Uterus (tissue), 4 donors: ENCODE measurements at places on chromosomes 5 and 9.

- H3K4me1 ChIP-seq, result no peaks in the 10 kb centered on the region
- H3K4me3 ChIP-seq, result no peak overlapping the region
- H3K27ac ChIP-seq, result no peak overlapping the region
- H3K36me3 ChIP-seq, result no peaks in the 10 kb centered on the region
Measured at GRCh38 chr5:87389296-87390034, 23.3 kb downstream of the CCNH start.

- no peak overlapping the region for H3K27ac ChIP-seq
- H3K36me3 ChIP-seq, result no peaks in the 10 kb centered on the region
- H3K27me3 ChIP-seq, result no peaks in the 10 kb centered on the region
- no peaks in the 10 kb centered on the region for H3K4me1 ChIP-seq
- H3K4me3 ChIP-seq, result no peak overlapping the region
Measured at GRCh38 chr9:121388140-121388905, 18.3 kb upstream of the STOM start.

DNA sequence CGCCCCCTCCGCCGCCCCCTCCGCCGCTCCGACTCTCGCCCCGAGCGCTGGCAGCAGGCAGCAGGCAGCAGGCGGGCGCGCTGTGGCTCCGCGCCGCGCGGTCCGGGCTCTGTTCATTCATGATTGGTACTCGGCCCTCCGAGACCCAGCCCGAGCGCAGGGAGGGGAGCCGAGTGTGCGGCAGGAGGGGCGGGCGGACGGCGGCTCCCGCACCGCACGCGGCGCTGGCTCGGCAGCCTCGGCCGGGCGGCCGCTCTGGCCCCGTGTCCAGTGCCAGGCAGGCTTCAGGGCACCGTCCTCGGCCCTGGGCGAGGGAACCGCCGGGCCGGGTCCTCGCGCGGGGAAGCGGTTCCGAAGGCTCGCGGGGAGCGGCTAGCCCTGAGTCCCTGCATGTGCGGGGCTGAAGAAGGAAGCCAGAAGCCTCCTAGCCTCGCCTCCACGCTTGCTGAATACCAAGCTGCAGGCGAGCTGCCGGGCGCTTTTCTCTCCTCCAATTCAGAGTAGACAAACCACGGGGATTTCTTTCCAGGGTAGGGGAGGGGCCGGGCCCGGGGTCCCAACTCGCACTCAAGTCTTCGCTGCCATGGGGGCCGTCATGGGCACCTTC lies at the start of gene KCNIP1:
Gene KCNIP1, plus strand, starts transcription at position 31 of the 607 bp plus-strand sequence.
- no peak for DNase-seq
- no peak within 1 kb of the TSS for H3K27ac ChIP-seq
- no peaks in the 10 kb centered on the region for H3K4me1 ChIP-seq
- no peak within 1 kb of the TSS for H3K4me3 ChIP-seq
- H3K36me3 ChIP-seq, result no peaks in the 10 kb centered on the region

DNA sequence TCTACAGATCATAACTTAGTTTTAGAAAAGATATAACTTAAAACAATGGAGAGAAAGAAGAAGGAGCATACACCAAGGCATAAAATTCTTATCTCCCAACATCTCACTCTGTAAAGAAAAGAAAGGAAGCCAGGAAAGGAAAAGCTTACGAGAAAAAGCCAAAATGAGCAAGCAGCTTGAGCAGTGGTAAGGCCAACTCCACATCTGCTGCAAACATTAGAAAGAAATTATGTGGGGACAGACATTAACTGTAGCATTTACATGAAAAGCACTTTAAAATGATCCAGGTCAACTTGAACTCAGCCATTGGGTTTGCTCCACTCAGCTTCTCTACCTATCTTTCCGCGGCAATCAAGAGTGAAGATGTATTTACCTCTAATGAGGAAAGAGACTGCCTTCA lies 176.9 kb downstream of the BNC2 start:
- DNase-seq, result no peak
- H3K36me3 ChIP-seq, result no peaks in the 10 kb centered on the region
- no peak overlapping the region for H3K27ac ChIP-seq
- no peaks in the 10 kb centered on the region for H3K4me1 ChIP-seq
- H3K4me3 ChIP-seq, result no peak overlapping the region

GRCh38 chr9:8027351-8027750 lies 227.8 kb upstream of the DMAC1 start:
- no peak overlapping the region for H3K4me3 ChIP-seq
- H3K27ac ChIP-seq, result no peak overlapping the region
- no peaks in the 10 kb centered on the region for H3K27me3 ChIP-seq
- H3K36me3 ChIP-seq, result no peaks in the 10 kb centered on the region

DNA sequence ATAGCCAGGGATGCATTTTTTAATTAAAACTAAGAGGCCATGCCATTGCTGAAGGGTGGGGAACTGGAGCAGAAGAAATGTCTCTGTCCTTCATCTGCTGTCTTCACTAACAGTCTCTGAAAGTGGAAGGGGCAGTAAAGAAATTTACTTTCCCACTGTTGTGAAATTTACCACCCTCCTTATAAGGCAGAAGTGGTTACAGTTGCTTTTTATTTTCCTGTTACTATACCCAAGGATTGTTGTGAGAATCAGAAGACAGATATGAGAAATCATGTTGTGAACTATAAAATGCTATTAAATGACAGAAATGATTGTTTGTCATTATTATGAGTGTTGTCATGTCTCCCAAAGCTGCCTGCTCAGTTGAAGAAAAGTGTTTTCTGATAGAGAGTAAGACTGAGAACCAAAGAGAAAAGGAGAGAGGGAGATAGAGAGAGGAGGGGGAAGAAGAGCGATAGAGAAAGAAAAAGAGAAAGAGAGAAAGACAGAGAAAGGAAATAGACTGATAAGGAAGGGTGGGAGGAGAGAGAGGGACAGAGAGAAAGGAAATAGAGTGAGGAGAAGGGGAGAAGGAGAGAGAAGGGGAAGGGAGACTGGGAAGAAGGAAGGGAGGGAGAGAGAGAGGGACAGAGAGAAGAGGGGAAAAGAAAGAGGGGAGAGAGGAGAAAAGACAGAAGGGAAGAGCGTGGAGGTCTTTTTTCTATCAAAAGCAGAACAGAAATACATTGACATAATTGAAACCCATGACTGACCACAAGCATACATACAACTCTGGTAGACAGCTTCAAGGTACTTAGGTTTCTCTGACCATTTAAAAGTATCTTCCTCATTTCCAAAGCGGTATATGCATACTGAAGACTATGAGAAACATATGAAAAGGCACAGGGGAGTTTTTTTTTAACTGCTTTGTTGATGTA lies 22.5 kb downstream of the SEC61B start:
- no peak overlapping the region for H3K27ac ChIP-seq
- no peaks in the 10 kb centered on the region for H3K36me3 ChIP-seq
- no peak overlapping the region for H3K4me3 ChIP-seq
- no peaks in the 10 kb centered on the region for H3K27me3 ChIP-seq

- no peaks in the 10 kb centered on the region for H3K27me3 ChIP-seq
- H3K27ac ChIP-seq, result no peak overlapping the region
- H3K36me3 ChIP-seq, result no peaks in the 10 kb centered on the region
- H3K4me3 ChIP-seq, result no peak overlapping the region
- H3K4me1 ChIP-seq, result no peaks in the 10 kb centered on the region
- DNase-seq, result no peak
Measured at GRCh38 chr9:120383999-120384924, 195.7 kb downstream of the CDK5RAP2 start.

DNA sequence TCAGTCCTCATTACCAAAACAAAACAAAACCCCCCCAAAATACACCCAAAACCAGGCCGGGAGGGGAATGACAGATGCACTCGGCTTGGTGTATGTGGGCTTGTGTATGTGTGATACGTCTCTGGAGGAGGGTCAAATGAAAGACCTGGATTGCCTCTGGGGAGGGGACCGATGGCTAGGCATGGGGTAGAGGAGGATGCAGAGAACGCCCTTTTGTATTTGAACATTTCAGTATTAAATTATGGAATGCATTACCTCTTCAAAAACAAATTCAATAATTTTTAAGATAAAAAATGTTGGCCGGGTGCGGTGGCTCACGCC lies 61.4 kb downstream of the LMX1B start:
- no peak overlapping the region for H3K27ac ChIP-seq
- H3K27me3 ChIP-seq, result no peaks in the 10 kb centered on the region
- H3K4me3 ChIP-seq, result no peak overlapping the region
- H3K4me1 ChIP-seq, result no peaks in the 10 kb centered on the region
- DNase-seq, result no peak
- H3K36me3 ChIP-seq, result no peaks in the 10 kb centered on the region

DNA sequence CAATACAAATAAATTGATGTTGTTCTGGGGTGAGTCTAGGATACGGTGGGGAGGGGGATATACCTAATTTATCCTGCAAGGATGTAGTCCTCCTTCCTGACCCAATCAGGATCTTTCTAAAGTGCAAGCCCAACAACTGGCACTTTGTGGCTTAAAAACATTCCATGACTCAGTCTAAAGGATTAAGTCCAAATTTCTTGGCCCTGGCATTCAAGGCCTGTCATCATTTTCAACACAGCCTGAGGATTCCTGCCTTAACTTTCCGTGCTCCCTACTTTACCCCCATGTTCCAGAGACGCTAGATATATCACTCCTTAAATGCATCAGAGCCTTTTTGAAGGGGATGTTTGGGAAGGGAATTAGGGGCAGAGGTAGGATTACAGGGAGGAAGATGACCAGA lies 1.0 kb downstream of the FAM221B start:
- H3K27me3 ChIP-seq, result no peaks in the 10 kb centered on the region
- H3K36me3 ChIP-seq, result no peaks in the 10 kb centered on the region
- H3K4me3 ChIP-seq, result no peak overlapping the region

- peaks cover 7% of the 10 kb centered on the region for H3K4me1 ChIP-seq
- no peak overlapping the region for H3K27ac ChIP-seq
- peak overlapping the region; percentile 58 for H3K4me3 ChIP-seq
Measured at GRCh38 chr9:136481558-136481957, 1.3 kb downstream of the SEC16A start.

DNA sequence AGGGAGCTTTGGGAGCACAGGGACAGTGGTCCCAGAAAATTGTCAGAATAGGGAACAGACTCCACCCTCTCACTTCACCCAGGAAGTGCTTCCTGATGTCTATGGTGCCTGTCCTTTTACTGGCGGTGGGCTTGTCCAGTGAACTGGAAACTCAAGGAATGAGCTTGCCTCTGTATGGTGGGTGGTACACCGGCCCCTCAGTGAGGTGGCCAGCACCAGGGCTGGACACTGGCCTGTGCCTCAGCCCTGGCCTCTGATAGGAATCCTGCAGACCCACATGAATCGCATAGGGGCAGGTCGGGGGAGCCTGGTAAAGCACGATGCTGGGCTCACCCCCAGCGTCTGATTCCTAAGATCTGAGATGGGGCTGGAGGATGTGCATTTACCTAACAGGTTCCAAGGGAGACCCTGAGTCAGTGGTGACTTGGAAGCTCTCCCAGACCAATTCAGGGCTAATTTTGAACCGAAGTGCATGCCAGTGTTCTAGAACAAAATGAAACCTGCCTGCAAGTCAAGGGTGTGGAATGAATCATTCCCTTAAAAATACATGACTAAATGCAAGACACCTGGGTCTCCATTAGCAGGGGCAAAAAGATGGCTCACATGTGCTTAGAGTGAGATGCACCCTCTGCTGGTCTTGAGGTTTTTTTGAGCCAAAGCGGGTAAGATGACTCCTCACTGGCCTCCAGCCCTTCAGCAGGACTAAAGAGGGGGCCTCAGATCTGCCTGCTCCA lies 178.3 kb downstream of the HSPA4 start:
- no peaks in the 10 kb centered on the region for H3K36me3 ChIP-seq
- no peak overlapping the region for H3K27ac ChIP-seq
- no peaks in the 10 kb centered on the region for H3K27me3 ChIP-seq
- no peaks in the 10 kb centered on the region for H3K4me1 ChIP-seq
- H3K4me3 ChIP-seq, result no peak overlapping the region

- no peak for DNase-seq
- no peak overlapping the region for H3K27ac ChIP-seq
- H3K4me3 ChIP-seq, result no peak overlapping the region
- no peaks in the 10 kb centered on the region for H3K36me3 ChIP-seq
- H3K4me1 ChIP-seq, result no peaks in the 10 kb centered on the region
- H3K27me3 ChIP-seq, result no peaks in the 10 kb centered on the region
Measured at GRCh38 chr9:120734607-120735410, 20.5 kb upstream of the MEGF9 start.

DNA sequence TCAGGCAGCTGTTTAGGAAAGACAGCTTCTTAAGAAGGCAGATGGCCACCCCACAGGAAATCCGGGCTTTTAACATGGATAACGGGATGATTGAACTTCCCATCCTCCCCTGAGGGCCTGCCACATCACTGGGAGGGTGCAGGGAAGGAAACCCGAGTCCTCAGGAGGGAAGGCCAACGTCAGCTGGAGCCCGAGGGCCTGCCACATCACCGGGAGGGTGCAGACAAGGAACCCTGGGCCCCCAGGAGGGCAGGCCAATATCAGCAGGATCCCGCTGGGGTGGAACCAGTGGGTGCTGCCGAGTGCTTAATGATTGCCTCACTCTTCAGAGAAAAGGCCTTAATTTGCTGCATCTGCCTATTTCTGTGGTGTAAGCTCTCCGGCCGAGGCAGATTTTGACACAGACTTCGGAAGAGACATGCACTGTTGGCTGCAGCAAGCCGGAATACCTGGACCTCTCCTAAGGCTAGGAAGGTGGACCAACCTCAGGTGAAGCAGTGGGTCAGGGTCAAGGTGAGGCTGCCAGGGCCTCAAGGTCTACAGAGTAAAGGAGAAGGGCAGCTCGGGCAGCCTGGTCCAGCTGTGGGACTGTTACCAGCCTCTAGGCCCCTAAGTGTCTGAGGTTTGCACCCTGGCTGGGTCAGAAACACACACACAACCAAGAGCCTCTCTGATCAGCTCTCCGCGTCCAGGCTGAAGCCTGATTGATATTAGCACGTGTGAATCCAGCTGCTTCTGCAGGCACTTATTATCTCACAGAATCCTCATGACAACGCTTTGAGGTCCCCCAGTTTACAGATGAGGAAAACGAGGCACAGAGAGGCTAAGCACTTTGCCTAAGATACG lies 14.8 kb upstream of the COL5A1 start:
- peak; percentile 7 for DNase-seq
- no peak overlapping the region for H3K4me3 ChIP-seq
- H3K27me3 ChIP-seq, result no peaks in the 10 kb centered on the region
- no peaks in the 10 kb centered on the region for H3K4me1 ChIP-seq
- no peak overlapping the region for H3K27ac ChIP-seq

DNA sequence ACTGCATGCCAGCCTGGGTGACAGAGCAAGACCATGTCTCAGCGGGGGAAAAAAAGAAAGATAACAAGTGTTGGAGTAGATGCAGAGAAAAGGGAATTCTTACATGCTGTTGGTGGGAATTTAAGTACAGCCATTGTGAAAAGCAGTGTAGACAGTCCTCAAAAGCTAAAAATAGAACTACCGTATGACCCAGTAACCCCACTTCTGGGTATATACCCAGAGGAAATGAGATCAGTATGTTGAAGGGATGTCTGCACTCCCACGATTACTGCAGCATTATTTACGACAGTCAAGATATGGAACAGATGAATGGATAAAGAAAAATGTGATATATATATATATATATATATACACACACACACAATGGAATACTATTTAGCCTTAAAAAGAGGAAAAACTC lies 225.3 kb upstream of the SLC24A2 start:
- no peak for DNase-seq
- H3K27me3 ChIP-seq, result no peaks in the 10 kb centered on the region
- H3K4me3 ChIP-seq, result no peak overlapping the region
- no peaks in the 10 kb centered on the region for H3K4me1 ChIP-seq

- no peaks in the 10 kb centered on the region for H3K27me3 ChIP-seq
- H3K36me3 ChIP-seq, result no peaks in the 10 kb centered on the region
- H3K4me3 ChIP-seq, result no peak overlapping the region
- no peaks in the 10 kb centered on the region for H3K4me1 ChIP-seq
- DNase-seq, result no peak
Measured at GRCh38 chr5:150399524-150400211, 13.0 kb downstream of the CD74 start.

GRCh38 chr5:154529282-154529681 lies 51.3 kb upstream of the HAND1 start:
- no peaks in the 10 kb centered on the region for H3K4me1 ChIP-seq
- no peak overlapping the region for H3K4me3 ChIP-seq
- no peak overlapping the region for H3K27ac ChIP-seq
- H3K27me3 ChIP-seq, result no peaks in the 10 kb centered on the region
- no peak for DNase-seq
